ENCODE measurements at places on chromosomes 2 and 18.
A peak's percentile ranks its signal among the peaks of the same experiment; 100 is the strongest.

GRCh38 chr2:190657474-190658255 is 8.8 kb downstream of the NAB1 start:
- no peak for DNase-seq

DNA sequence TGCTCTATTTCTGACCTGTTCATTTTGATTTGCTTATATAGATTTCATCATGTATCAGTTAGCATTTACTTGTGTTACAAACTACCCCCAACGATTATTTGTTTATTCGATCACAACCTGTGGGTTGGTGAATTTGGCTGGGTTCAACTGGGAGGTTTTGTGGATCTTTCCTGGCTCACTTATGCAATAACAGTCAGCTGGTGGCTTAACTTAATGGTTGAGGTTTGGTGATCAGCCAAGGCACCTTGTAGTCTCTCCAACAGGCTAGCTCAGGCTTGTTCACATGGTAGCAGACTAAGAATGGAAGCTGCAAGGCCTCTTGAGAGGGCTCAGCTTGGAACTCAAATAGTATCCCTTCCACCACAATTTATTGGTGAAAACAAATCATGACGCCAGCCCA is 5.4 kb upstream of the PUM2 start:
- no peak for DNase-seq

- peak; percentile 5 for DNase-seq
These were observed 41.1 kb downstream of the ACVR1C start for GRCh38 chr2:157587576-157587975.

DNA sequence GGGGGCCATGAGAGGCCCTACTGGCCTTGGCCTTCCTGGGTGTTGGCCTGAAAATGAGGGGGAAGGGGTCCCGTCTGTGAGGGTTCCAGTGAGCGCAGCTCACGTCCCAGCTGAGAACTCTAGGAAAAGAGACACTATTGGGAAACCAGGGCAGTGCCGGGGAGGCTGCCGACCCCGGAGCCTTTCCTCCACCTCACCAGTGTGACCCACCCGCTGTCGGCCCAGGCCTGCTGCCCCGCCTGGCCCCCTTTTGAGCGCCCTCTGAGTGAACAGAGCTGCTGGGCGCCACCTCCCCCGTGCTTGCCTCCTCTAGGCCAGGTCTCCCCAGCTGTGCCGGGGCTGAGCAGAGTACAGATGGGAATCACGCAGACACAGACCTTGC is 17.5 kb upstream of the ARHGEF4 start:
- no peak for DNase-seq

GRCh38 chr2:213227458-213227857 is 56.8 kb upstream of the SPAG16 start:
- no peak for DNase-seq

Data from left kidney (tissue), 8 donors.